CD4-positive, alpha-beta T cell (primary cell): ENCODE measurements at places on chromosomes 12 and 14.

DNA sequence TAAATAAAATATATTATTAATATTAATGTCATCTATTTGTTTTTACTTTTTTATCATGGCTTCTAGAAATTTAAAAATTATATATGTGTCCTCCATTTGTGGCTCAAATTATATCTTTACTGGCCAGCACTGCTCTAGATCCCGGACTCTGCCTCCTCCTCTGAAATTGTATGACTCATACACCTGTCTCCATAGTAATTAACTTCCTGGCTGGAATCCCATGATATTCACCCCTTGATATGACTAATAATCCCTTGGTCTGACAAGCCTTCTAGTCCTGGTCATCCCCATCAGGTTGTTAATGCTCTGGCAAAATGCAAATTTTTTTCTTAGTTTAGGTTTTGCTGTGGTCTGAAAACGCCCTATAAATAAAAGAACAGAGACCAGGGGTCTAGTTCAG lies 116.2 kb downstream of the BMP4 start:
- DNase-seq: no peak

- no peak for DNase-seq
Measured at GRCh38 chr12:7399089-7399488, 44.9 kb downstream of the CD163L1 start.

DNA sequence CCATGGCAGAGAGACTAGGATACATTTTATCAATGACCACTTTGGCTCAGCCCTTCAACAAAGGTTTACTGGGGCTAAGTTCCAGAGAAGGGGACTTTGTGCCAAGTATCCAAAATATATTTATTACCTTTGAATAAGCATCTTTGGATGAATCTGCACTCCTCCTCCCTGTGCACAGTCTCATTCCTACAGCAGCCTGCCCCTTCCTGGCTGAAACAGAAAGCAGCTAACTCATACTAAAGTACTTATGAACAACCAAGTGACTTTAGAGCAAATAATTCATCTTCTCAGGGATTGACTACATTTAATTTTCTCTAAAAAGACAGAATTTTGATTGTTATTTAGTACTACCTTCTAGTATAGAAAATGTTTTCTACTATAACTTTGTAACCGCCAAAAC lies 47.8 kb upstream of the ETV6 start:
- DNase-seq: no peak

DNA sequence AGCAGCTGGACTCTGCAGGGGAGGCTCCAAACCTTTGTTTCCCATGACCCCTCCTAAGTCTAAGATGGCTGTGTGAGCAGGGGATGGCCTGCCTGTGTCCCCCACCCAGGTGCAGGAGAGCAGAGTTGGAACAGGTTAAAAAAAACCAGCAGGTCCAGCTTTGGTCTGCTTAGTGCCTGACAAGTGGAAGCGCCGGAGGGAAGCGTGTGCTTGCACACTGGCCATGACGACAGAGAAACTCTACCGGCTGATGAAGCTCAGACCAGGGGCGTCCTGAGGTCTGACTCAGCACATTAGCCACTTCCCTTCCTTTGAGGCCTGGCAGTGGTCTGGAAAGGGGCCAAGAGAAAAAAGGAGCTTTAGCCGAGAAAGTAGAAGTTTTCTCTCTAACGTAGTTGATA lies 280.1 kb downstream of the VRK1 start:
- no peak for DNase-seq

DNA sequence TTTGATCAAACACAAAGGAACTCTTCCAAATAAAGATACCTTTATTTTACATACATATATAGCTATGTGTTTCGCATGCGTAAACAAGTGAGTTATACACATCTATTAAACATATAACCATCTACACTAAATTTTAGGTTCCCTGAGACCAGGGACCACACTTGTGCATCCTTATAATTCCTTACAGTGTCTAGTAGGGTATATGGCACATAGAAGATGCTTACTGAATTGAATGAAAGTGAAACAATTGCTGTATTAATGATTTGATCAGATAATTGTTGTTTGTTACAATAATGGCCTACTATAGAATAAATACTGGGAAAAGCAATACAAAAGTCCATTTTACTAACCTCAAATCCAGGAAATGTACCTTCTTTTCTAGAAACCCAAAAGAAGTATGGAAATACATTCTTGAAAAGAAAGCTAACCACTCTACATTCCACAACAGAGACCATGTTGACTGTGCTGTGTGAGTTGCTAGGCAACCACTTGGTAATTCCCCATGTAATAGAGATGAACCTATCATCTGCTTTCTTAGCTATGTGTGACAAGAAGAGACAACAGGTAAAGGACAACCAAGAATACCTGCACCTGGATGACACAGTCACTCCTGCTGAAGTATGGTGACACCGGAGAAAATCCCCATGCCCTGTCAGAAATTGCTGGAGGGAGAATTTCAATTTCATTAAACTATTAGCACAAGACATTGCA lies 11.9 kb upstream of the CIPC start:
- DNase-seq: no peak

- DNase-seq: no peak
Measured at GRCh38 chr12:55681142-55682077, 26.3 kb downstream of the ITGA7 start.

- no peak for DNase-seq
Measured at GRCh38 chr14:36227802-36228201, 51.3 kb upstream of the PTCSC3 start.

- no peak for DNase-seq
Measured at GRCh38 chr12:54356951-54357356, 7.3 kb downstream of the GPR84 start.

DNA sequence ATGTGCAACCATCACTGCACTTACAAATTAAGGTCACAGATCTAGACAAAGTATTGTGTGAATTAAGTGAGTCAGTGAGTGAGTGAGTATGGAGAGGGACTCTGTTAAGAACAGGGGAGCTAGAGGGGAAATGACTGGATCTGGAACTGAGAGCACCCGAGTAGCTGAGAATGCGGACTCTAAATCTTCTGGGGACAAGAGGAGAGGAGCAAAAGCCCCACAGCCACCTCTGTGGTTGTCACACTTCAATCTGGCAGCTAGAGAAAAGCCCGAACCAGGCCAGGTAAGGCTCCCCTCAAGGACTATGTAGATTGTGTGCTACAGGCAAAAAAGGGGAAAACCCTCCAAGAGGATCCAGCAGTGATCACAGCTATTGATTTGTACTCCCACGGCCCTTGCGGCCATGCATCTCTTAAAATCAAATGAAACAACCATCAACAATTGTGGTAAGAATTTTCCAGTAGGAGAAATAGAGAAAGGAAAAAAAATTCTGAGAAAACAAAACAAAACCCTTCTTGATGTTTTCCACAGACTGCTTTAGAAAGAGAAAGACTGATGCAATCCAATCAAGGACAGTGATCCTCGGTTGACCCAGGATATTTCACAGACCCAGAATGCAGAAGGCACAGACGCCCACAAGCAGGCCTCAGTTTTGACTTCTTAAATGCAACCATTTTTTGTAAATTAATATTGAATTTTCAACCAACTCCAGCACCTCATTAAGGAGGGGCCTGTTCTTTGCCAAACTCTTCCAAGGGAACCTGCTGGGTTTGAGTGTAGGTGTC lies 109.6 kb downstream of the SLC38A6 start:
- DNase-seq: no peak

DNA sequence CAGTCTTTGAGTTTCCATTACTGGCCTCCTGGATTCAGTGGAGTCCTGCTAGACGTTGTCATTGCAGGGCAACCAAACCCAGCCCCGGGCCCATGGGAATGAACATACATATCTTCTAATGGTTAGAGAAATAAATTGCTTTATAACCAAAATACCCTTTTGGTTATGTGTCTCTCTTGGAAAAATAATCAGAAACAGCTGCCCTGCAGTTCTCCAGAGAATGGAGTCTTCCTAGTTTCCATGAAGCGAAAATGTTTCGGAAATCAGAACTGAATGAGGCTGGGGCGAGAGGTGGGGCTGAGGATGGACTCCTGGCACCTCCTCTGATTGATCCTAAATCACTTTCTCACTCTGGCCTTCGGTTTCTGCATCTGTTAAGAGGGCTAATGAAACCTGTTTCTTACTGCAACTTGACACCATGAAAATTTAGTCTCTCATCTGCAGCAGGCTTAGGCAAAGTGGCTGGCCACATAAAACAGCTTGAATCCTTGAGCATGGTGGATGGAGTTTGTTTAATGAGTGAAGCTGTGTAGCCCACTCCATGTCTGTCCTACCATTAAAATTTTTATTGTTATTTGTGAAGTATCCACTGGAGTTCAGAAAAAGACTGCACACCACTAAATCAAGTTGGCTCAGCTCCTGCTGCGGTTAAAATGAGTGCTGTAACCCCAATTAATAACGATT lies 198.9 kb downstream of the CACNA1C start:
- DNase-seq: no peak

GRCh38 chr14:94770251-94770749 lies 387 bp upstream of the GSC start:
- peak; percentile 7 for DNase-seq

GRCh38 chr12:107019546-107019945 lies 32.6 kb upstream of the MTERF2 start:
- DNase-seq: no peak

DNA sequence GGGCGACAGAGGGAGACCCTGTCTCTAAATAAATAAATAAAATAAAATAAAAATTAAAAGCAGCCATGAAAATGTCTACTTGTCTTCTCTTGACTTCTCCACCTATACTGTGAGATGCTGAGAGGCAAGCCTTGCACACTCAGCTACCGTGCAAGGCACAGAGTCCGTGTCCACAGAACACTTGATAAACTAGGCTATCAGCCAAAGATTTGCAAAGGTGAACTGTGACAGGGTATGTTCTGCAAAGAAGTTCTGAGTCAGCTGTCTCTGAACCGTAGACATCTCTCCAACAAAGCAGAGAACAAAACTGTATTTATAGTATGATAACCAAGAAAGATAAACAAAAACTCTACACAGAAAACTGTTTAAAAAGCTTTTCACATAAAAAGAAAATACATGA lies 35.5 kb downstream of the STXBP6 start:
- no peak for DNase-seq

DNA sequence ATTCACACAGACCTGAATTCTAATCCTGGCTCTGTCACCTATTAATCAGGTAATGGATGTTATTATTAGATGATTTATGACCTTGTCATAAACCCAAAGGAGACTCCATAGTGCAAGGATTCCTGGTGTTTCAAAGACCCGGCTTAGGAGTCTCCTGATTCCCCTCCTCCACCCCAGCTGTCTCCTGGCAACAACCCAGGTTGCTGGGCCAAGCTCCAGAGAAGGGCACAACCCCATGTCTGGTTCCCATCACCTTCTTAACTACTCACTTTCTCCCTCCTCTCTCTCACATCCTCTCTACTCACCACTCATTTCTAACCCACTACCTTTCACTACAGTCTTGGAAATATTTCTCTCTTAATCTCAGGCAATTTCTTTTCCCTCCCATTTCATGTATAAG lies 41.6 kb downstream of the RHOJ start:
- no peak for DNase-seq

GRCh38 chr14:91047174-91047753 lies 13.2 kb downstream of the RPS6KA5 start:
- no peak for DNase-seq
